Activated T-cell treated with anti-CD3 and anti-CD28 coated beads, Interleukin-2, amount 50 U/mL, for 48 hours (primary cell): ENCODE measurements at places on chromosomes 7 and 10.

GRCh38 chr10:60985951-60986350 is 42.0 kb upstream of the RHOBTB1 start:
- DNase-seq = no peak

DNA sequence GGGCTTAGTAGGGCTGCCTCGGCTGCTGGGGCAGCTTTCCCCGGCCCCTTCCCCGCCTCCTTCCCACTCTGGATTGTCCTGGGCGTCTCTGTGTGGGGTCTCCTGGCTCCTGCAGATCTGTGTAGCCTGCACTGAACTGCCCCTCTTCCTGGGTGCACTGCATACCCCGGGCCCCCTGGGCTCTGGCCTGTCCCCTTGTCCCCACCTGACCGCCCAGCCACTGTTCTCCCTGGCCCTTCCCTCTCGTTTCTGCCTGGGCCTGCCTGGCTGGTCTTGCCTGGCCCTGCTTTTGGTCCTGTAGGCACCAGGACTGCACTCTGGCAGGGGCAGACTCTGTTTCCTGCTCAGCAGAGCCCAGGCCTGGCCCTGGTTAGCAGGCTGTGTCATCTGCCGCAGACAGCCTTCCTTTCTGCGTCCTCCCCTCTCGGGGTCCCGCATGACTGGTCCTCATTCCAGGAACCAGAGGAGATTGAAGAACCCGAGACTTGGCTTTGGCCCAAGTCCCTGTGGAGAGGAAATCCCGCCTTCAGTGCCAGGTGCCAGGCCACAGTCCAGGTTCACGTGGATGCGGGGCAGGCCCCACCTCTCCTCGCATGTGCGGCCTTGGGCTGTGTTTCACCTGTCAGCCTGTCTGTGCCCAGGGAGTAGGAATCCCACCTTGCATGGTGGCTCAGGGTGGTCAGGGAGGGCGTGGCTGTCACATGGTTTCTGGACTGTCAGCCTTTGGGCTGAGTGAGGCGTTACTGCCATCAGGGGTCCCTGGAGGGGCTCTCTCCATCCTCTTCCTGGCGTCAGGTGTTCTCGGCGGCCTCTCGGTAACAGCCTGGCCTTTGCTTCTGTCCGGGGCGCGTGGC is 9.2 kb downstream of the INPP5A start:
- DNase-seq = no peak

- DNase-seq = no peak
Observed at GRCh38 chr10:28996345-28996744, 292.5 kb upstream of the LYZL1 start.

- DNase-seq = no peak
Observed at GRCh38 chr10:12050528-12050927, 7.9 kb upstream of the UPF2 start.

- DNase-seq = no peak
Observed at GRCh38 chr10:30580241-30580640, 49.3 kb downstream of the LYZL2 start.

GRCh38 chr7:81298951-81299666 is 380.3 kb upstream of the SEMA3C start:
- no peak for DNase-seq

GRCh38 chr7:90804370-90804769 is 208.2 kb downstream of the CDK14 start:
- no peak for DNase-seq
